ENCODE measurements at places on chromosomes 7 and 10. TPM values are rescaled to one million over a fixed set of nuclear protein-coding genes. Genes with fewer than 3 reads are reported as not detected.

Gene SPDYE11
- total RNA-seq, result not detected

Gene TMEM229A
- not detected for total RNA-seq

Gene GDF2
- not detected for total RNA-seq

Gene RELN
- total RNA-seq, result 1.0 TPM

DNA sequence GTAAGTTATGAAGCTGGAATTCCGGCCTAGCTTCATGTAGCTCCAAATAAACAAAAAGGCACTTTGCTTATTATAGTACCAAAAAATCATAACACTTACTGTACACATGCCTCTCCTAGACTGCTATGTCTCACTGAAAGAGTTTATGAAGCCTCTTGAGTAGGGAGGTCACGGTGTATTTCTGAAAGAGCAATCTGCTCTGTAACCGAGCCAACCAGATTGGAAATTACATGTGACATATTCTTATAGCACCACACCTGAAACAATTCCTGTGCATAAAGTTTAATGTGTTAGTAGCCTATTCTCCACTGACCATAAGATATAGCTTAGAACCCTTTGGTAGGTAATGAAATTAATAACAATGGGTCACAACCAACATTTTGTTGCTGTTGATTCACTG, 1.3 kb upstream of the FAM3C start:
- DNase-seq, result no peak

GRCh38 chr7:55019691-55020465, 1.1 kb downstream of the EGFR start:
- peak; percentile 55 for DNase-seq

DNA sequence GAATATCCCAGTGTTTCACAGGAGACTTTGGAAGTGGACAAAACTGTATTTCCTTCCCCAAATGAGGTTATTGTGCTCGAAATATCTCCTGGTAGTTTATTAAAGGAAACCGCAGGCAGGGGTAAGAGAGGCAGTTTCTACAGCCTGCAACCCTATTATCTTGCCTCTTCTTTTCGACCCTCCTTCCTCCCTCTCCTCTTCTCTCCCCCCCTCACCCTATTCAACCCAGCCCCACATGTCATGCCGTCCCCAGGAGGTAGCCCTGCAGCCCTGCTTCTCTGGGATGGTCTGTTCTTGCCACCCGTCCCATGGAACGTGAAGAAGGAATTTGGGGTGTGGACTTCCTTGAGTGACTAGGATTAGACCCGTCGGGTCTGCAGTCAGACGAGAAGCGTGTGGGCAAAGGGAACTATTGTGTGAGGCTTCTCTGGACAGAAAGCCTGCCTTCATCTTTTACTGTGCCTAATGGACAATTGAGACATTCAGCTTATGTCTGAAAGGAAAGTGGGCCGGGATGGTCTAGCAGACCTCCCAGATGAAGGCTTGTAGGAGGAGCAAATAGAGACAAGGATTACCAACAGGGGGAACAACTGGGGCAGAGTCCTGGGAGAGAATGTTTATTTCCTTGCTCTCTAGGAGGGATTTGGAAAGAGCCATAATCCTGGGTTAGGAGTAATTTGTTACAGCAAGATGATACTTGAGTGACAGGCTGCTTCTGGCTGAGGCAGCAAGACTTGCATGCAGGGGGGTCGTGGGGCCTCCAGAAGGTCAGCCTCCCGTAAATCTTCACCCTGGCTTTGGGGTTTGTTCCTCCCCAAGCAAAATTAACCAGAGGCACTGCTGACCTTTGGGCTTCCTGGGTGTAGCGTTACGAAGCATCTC, 77.8 kb downstream of the TCF7L2 start:
- no peak for DNase-seq

- DNase-seq, result peak; percentile 45
Observed at GRCh38 chr10:69352569-69353264, 64.0 kb downstream of the TACR2 start.

- DNase-seq, result peak; percentile 22
Observed at GRCh38 chr10:21532694-21533466, 1.2 kb upstream of the MLLT10 start.

- DNase-seq, result peak; percentile 99
Observed at GRCh38 chr7:141158561-141158960, 84.7 kb downstream of the TMEM178B start.

DNA sequence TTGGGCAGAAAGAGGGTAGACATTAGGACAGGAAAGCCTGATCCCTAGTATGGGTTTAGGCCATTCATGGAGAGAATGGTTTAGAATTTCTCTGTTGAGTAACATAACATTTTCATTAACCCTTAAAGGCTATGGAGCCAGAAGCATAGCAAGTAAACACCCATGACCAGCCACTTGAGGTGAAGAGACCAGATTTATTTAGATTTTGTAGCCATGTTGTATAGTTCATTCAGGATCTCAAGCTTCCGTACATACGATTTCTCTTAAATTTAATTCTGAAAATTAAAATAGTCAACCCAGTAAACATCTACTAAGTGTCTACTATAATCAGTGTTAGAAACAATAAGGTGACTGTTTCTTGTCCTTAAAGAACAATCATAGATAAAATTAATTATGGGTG, 51.5 kb downstream of the CPED1 start:
- DNase-seq, result no peak

DNA sequence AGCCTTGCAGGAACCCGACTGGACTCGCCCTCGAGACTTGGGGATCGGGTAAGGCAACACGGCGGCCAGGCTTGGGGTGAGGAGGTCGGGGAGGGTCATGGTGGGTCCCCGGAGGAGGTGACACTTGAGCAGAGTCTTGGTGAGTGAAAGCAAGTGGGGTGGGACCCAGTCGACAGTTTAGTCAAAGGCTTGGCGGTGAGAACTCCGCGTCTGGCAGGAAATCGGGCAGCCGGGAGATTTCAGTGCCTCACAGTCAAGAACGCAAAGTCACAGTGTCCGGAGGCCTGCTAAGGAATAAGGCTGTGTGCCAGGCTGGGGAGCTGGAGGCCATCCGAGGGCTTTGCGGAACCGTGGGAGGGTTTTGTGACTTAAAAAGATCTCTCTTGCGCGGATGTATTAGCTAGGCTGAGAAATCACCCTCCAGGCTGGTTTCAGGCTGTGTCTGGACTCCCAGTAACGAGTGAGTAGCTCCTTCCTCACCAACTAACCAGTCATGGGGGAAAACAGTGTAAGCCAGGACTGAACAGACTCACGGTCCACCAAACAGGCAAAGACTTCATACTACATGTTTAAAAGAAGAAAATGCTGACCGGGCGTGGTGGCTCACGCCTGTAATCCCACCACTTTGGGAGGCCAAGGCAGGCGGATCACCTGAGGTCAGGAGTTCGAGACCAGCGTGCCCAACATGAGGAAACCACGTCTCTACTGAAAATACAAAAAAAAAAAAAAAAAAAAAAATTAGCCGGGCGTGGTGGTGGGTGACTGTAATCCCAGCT, 613 bp downstream of the AP5Z1 start:
- DNase-seq, result peak; percentile 50

- peak; percentile 22 for DNase-seq
Observed at GRCh38 chr7:100167912-100168323, 499 bp downstream of the GAL3ST4 start.

All from M059J (cell line).